HT1080 (cell line): ENCODE measurements at places on chromosomes 1 and 21. TPM values are rescaled to one million over a fixed set of nuclear protein-coding genes. Genes with fewer than 3 reads are reported as not detected.

TMEM125 gene
- total RNA-seq: not detected in 2 replicates

GNPAT gene
- 46.0 and 55.3 TPM in 2 replicates for total RNA-seq

GCSAML gene
- total RNA-seq: not detected in 2 replicates

HES2 gene
- 0.08 and 0.13 TPM in 2 replicates for total RNA-seq

RNF223 gene
- total RNA-seq: not detected in 2 replicates

CAMSAP2 gene
- 17.0 and 17.8 TPM in 2 replicates for total RNA-seq

KLHL17 gene
- total RNA-seq: 10.7 and 12.6 TPM in 2 replicates
